ENCODE measurements at places on chromosomes 4 and X.

DNA sequence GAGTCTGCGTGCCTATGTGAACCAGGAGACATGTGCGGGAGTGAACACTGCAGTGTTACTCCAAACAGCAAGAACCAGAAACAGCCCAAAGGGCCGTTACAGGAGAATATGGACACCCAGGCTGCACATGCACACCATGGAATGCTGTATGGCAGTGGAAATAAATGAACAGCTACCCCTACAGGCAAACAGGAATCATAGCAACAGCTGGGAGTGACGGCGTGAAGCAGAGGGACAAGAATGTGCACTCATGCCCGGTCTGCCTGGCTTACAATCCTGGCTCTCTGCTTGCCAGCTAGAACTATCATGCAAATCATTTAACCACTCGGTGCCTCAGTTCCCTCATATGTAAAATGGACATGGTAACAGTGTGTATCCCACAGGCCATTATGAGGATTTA lies 16.6 kb downstream of the GPKOW start:
- peaks cover 2% of the 10 kb centered on the region for H3K36me3 ChIP-seq
- no peak overlapping the region for H3K4me3 ChIP-seq
- no peak overlapping the region for H3K27ac ChIP-seq
- peak; percentile 30 for DNase-seq
- H3K27me3 ChIP-seq = no peaks in the 10 kb centered on the region

DNA sequence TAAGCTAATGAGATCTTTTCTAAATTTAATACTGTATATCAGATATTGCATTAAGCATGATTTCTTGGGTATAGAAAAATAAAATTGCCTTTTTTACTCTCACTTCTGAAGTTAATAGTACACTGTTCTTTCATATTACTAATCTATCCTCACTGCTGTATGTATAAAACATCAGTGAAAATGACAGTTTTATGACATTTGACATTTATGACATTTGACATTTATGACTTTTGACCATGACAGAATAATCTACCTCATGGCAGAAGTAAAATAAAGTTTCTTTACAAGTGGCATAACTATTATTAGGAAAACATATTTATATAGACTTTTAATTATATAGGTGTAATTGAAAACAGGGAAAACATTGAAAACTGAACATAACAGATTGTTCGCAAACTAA lies 13.3 kb downstream of the GRID2 start:
- no peaks in the 10 kb centered on the region for H3K27me3 ChIP-seq
- H3K27ac ChIP-seq = no peak overlapping the region
- H3K36me3 ChIP-seq = no peaks in the 10 kb centered on the region
- DNase-seq = no peak

- H3K4me1 ChIP-seq = no peaks in the 10 kb centered on the region
- no peak for DNase-seq
- no peaks in the 10 kb centered on the region for H3K36me3 ChIP-seq
- no peak overlapping the region for H3K27ac ChIP-seq
- no peaks in the 10 kb centered on the region for H3K27me3 ChIP-seq
These were observed 8.5 kb downstream of the COL25A1 start for GRCh38 chr4:109294006-109294405.

- no peak for DNase-seq
- H3K36me3 ChIP-seq = no peaks in the 10 kb centered on the region
- H3K4me3 ChIP-seq = no peak overlapping the region
- H3K4me1 ChIP-seq = no peaks in the 10 kb centered on the region
These were observed 1084.9 kb downstream of the ADGRL3 start for GRCh38 chr4:62285026-62285425.

GRCh38 chr4:185394568-185395237 lies 1.0 kb downstream of the LRP2BP start:
- peaks cover 6% of the 10 kb centered on the region for H3K4me1 ChIP-seq
- no peak overlapping the region for H3K27ac ChIP-seq
- no peaks in the 10 kb centered on the region for H3K27me3 ChIP-seq
- H3K36me3 ChIP-seq = peaks cover 6% of the 10 kb centered on the region
- no peak overlapping the region for H3K4me3 ChIP-seq

- no peak overlapping the region for H3K27ac ChIP-seq
- H3K4me1 ChIP-seq = no peaks in the 10 kb centered on the region
- H3K36me3 ChIP-seq = no peaks in the 10 kb centered on the region
- no peaks in the 10 kb centered on the region for H3K27me3 ChIP-seq
- H3K4me3 ChIP-seq = no peak overlapping the region
- no peak for DNase-seq
These were observed 755.5 kb downstream of the GLUD2 start for GRCh38 chrX:121802881-121803412.

GRCh38 chrX:71053217-71053621 lies 14.9 kb downstream of the SNX12 start:
- DNase-seq = peak; percentile 15
- H3K4me3 ChIP-seq = peak overlapping the region; percentile 28
- H3K36me3 ChIP-seq = peaks cover under 1% of the 10 kb centered on the region
- H3K4me1 ChIP-seq = no peaks in the 10 kb centered on the region
- no peak overlapping the region for H3K27ac ChIP-seq
- no peaks in the 10 kb centered on the region for H3K27me3 ChIP-seq

- H3K4me3 ChIP-seq = no peak overlapping the region
- no peaks in the 10 kb centered on the region for H3K4me1 ChIP-seq
- no peaks in the 10 kb centered on the region for H3K27me3 ChIP-seq
- no peaks in the 10 kb centered on the region for H3K36me3 ChIP-seq
- DNase-seq = peak; percentile 27
These were observed 1477.7 kb upstream of the IGFBP7 start for GRCh38 chr4:58587856-58588255.

- H3K27ac ChIP-seq = peak overlapping the region; percentile 81
- no peaks in the 10 kb centered on the region for H3K36me3 ChIP-seq
- no peak overlapping the region for H3K4me3 ChIP-seq
- peak; percentile 65 for DNase-seq
- no peaks in the 10 kb centered on the region for H3K27me3 ChIP-seq
These were observed 3.0 kb downstream of the METAP1 start for GRCh38 chr4:98998551-98998950.

DNA sequence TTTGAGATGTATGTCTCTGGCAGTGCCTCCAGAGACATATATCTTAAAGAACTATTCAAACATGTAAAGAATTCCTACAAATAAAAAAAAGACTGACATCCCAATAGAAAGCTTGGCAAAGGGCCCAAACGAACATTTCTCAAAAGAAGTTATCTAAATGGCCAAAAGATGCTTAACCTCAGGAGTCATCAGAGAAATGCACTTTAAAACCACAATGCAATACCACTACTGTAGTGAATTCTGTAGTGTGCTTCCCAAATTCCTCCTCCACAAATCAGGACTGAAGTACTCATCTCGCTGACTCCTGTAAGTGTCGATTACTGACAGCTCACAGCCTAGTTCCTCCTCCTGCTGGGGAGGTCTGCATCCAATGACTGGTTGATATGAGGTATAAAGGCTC lies 129.0 kb upstream of the MAMLD1 start:
- no peaks in the 10 kb centered on the region for H3K4me1 ChIP-seq
- no peak overlapping the region for H3K27ac ChIP-seq
- no peaks in the 10 kb centered on the region for H3K36me3 ChIP-seq
- no peak overlapping the region for H3K4me3 ChIP-seq
- no peaks in the 10 kb centered on the region for H3K27me3 ChIP-seq

DNA sequence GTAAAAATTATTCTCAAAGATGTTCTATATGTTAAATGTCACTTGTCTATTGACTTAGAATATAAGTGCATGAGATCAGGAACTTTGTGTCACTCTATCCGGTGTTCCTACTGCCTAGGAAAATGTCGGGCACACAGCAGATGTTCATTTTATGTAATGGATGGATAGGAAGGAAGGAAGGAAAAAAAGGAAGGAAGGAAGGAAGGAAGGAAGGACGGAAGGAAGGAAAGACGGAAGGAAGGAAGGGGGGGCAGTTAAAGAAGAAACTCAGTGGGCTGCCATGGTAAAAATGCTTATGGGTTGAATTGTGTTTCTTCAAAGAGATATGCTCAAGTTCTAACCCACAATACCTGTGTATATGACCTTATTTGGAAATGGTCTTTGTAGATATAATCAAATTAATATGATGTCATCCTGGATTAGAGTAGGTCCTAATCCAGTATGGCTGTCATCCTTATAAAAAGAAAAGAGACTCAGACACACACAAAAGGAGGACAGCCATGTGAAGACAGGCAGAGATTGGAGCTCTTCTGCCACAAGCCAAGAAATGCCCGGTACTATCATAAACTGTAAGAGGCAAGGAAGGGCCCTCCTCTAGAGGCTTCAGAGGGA lies 86.3 kb downstream of the COL25A1 start:
- H3K4me1 ChIP-seq = no peaks in the 10 kb centered on the region
- no peak overlapping the region for H3K4me3 ChIP-seq
- DNase-seq = no peak
- no peaks in the 10 kb centered on the region for H3K27me3 ChIP-seq
- no peak overlapping the region for H3K27ac ChIP-seq
- no peaks in the 10 kb centered on the region for H3K36me3 ChIP-seq

GRCh38 chr4:7089213-7089986 lies 21.5 kb upstream of the GRPEL1 start:
- no peaks in the 10 kb centered on the region for H3K36me3 ChIP-seq
- no peak overlapping the region for H3K27ac ChIP-seq
- no peak for DNase-seq
- no peaks in the 10 kb centered on the region for H3K27me3 ChIP-seq

DNA sequence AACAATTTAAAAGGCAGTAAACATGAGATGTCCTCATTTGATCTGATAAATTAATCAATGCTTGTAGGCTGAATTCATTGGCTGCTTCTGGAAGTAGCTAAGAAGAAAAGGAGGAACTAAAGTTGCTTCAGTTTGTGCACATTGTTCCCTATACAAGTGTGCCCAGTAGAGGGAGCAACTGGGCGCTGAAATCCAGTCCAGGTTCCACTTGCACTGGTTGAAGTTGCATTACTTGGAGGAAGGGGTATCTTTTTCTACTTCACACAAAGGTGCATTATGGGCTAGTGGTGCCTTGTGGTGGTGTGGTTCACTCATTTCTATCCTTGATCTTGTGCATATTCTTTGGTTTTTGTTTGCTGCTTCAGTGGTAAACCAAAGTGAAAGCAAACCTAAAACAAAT lies 67.9 kb upstream of the SOX3 start:
- no peaks in the 10 kb centered on the region for H3K4me1 ChIP-seq
- H3K4me3 ChIP-seq = no peak overlapping the region
- no peaks in the 10 kb centered on the region for H3K27me3 ChIP-seq
- H3K36me3 ChIP-seq = no peaks in the 10 kb centered on the region
- peak; percentile 2 for DNase-seq

DNA sequence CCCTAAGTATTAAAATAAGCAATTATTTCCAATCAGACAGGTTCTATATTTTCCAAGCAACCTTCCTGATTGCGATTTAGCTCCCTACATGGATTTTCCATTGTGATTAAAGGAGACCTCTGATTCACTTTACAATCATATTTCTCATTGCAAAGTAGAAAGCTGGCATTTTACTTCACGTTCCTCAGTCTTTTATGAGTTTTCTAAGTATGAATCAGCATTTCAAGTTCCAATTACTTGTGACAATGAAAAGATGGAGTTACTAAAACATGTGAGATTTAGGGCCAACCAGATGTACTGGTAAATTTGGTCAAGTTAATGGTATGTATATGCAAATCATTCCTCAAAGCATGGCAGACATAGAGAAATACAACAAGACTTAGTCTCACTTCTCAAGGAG lies 206.2 kb downstream of the KCNIP4 start:
- DNase-seq = no peak
- H3K4me1 ChIP-seq = no peaks in the 10 kb centered on the region
- no peaks in the 10 kb centered on the region for H3K27me3 ChIP-seq
- no peak overlapping the region for H3K27ac ChIP-seq

GRCh38 chrX:143121477-143121876 lies 95.7 kb downstream of the SPANXN4 start:
- no peaks in the 10 kb centered on the region for H3K36me3 ChIP-seq
- no peaks in the 10 kb centered on the region for H3K4me1 ChIP-seq
- H3K27ac ChIP-seq = no peak overlapping the region
- no peak overlapping the region for H3K4me3 ChIP-seq
- no peaks in the 10 kb centered on the region for H3K27me3 ChIP-seq
- DNase-seq = no peak

- no peak for DNase-seq
- no peaks in the 10 kb centered on the region for H3K27me3 ChIP-seq
- no peak overlapping the region for H3K4me3 ChIP-seq
- H3K4me1 ChIP-seq = no peaks in the 10 kb centered on the region
These were observed 8.4 kb upstream of the LAMP2 start for GRCh38 chrX:120477453-120477852.

DNA sequence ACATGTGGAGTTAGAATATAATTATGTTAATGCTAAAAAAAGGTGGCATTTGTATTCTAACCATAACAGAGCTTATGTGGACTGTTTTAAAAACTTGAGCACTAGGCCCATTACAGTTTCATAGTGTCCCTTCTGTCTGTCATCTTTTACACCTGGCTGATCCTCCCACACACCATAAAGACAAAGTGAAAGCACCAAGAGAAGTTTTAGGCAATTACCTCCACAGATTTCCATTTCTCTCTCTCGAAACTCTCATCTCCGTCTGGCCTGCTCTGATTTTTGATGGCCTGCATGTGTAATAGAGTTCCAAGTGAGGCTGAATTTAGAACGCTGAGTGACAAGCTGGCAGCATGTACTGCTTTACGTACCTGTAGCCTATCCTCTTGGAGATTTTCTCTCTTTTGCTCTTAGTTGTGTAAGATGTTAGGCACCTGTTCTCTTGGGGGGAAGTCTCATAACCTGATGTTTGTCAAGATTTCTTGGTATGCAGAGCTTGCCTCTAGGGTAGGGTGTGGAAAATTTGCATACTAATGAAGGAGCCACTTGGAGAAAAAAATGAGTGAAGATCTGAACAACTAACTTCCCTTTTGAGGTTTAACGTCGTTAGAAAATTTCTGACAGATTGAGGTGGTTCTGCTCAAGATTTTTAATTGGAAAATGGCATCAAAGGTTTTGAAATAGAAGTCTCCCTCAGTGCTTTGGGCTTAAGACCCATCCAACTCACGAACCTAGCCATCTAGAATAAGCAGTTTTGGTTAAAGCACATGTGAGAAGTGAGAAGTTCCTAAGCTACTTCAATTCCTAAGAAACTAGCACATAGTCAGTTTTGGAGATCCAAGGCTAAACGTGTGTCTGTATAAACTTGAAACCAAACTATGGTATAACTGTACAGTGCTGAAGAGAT lies 57.6 kb upstream of the RAP1GDS1 start:
- H3K27me3 ChIP-seq = no peaks in the 10 kb centered on the region
- H3K4me3 ChIP-seq = no peak overlapping the region
- no peak for DNase-seq
- H3K4me1 ChIP-seq = no peaks in the 10 kb centered on the region
- no peaks in the 10 kb centered on the region for H3K36me3 ChIP-seq
- H3K27ac ChIP-seq = no peak overlapping the region

GRCh38 chr4:33073811-33074210 lies 2353.6 kb downstream of the PCDH7 start:
- no peak overlapping the region for H3K27ac ChIP-seq
- DNase-seq = no peak
- H3K27me3 ChIP-seq = no peaks in the 10 kb centered on the region
- H3K4me1 ChIP-seq = peaks cover 8% of the 10 kb centered on the region
- H3K36me3 ChIP-seq = no peaks in the 10 kb centered on the region

Measured in large intestine (tissue), 12 donors.